Thyroid gland (tissue), 4 donors: ENCODE measurements at places on chromosomes 16 and 17. TPM values are rescaled to one million over a fixed set of nuclear protein-coding genes. Genes with fewer than 3 reads are reported as not detected.
A peak's percentile ranks its signal among the peaks of the same experiment; 100 is the strongest.

The SMIM5 gene
- 2.3 TPM for total RNA-seq

GRCh38 chr17:53570731-53571130 lies 252.0 kb upstream of the KIF2B start:
- no peaks in the 10 kb centered on the region for H3K27me3 ChIP-seq
- no peak for DNase-seq
- no peaks in the 10 kb centered on the region for H3K36me3 ChIP-seq

- peak; percentile 94 for DNase-seq
- no peak overlapping the region for H3K4me3 ChIP-seq
These were observed 27.3 kb downstream of the TBC1D16 start for GRCh38 chr17:80008383-80008840.

DNA sequence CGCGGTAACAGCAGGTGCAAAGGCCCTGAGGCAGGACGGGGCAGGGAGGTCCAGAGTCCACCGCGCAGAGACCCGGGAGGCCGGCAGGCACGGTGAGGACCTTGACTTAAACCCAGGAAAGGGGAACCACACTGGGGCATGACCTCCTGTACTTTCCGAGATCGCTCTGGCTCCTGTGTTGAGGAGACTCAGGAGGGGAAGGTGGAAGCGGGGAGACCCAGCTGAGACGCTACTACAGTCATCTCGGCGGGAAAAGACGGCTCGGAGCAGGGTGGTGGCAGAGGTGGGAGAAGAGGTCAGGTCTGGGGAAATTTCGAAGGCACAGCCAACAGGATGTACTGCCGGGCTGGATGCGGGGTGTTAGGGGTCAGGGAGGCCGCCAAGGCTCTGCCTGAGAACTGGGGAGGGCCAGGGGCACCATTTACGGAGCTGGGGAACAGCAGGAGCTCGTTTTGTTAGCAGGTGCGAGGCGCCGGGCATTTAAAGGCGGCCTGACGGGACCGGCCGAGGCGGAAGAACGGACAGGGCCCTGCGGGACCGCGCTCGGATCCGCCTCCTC lies 22.3 kb downstream of the NPTX1 start:
- peak overlapping the region; percentile 57 for H3K4me3 ChIP-seq
- peaks cover 13% of the 10 kb centered on the region for H3K4me1 ChIP-seq
- no peaks in the 10 kb centered on the region for H3K36me3 ChIP-seq
- H3K27me3 ChIP-seq = no peaks in the 10 kb centered on the region
- H3K27ac ChIP-seq = peak overlapping the region; percentile 87

The ASB16 gene
- total RNA-seq = 1.6 TPM

- no peak overlapping the region for H3K4me3 ChIP-seq
- no peaks in the 10 kb centered on the region for H3K36me3 ChIP-seq
- no peak overlapping the region for H3K27ac ChIP-seq
- peak; percentile 1 for DNase-seq
These were observed 1057.7 kb upstream of the EEF2KMT start for GRCh38 chr16:6155271-6155670.

DNA sequence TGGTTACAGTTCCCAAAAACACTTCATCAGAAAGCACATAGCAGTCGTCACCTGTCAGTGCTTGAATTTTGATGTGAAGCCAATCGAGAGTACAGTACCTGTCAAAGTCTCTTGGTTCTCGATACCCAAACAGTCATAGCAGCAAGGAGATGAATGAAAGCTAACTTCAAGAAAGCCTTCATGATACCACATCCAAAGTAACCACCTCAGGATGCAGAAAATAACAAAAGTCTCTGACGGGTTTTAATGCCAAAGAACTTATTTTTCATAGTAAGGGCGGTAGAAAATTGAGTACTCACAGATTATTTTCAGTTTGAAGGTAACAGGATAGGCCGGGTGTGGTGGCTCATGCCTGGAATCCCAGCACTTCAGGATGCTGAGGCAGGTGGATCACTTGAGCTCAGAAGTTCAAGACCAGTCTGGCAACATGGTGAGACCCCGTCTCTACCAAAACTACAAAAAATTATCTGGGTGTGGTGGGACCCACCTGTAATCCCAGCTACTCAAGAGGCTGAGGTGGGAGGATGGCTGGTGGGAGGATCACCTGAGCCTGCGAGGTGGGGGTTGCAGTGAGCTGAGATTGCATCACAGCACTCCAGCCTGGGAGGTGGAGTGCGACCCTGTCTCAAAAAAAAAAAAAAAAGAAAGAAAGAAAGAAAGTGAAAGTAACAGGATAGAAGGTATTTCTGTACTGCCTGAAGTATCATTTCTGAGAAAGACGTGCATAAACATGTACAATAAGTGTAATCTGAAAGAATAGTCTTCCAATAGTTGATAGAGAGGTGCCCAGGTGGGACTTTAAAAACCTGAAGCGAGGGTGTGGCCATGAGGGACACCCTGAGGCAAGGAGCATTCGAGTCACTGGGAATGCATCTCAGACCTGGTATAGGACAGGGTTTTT lies 15.4 kb downstream of the MFSD11 start:
- H3K27ac ChIP-seq = no peak overlapping the region
- H3K4me3 ChIP-seq = no peak overlapping the region
- DNase-seq = peak; percentile 37
- no peaks in the 10 kb centered on the region for H3K4me1 ChIP-seq

DNA sequence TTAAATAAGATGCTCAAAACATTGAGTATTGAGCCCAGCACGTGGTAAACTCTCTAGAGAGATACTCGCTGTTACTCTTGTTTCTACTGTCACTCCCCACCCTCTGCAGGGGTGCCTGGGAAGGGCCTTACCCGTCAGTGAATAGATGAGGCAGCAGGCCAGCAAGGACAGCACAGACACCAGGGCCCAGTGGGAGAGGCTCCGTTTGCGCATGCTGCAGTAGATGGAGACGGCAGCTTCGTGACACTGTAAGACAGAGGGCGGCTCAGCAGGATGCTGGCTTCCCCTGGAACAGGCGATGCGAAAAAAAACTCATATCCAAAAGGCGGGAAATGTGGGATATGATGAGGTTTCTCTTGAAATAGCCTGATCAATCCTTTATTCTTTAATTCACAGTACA lies 20.0 kb downstream of the SLC38A8 start:
- no peak overlapping the region for H3K27ac ChIP-seq
- H3K27me3 ChIP-seq = no peaks in the 10 kb centered on the region

- H3K27ac ChIP-seq = no peak overlapping the region
- H3K36me3 ChIP-seq = no peaks in the 10 kb centered on the region
- H3K27me3 ChIP-seq = no peaks in the 10 kb centered on the region
- no peaks in the 10 kb centered on the region for H3K4me1 ChIP-seq
These were observed 200.0 kb downstream of the NTN1 start for GRCh38 chr17:9221147-9221921.

GRCh38 chr16:2839650-2840450 lies 9.7 kb downstream of the ZG16B start:
- no peak overlapping the region for H3K4me3 ChIP-seq
- H3K4me1 ChIP-seq = peaks cover 6% of the 10 kb centered on the region
- no peaks in the 10 kb centered on the region for H3K27me3 ChIP-seq
- no peaks in the 10 kb centered on the region for H3K36me3 ChIP-seq
- H3K27ac ChIP-seq = no peak overlapping the region

GRCh38 chr17:12730931-12731521 lies 58.3 kb upstream of the ARHGAP44 start:
- no peaks in the 10 kb centered on the region for H3K36me3 ChIP-seq
- H3K27ac ChIP-seq = peak overlapping the region; percentile 75
- H3K27me3 ChIP-seq = no peaks in the 10 kb centered on the region
- peaks cover 13% of the 10 kb centered on the region for H3K4me1 ChIP-seq

- peaks cover 25% of the 10 kb centered on the region for H3K4me1 ChIP-seq
- DNase-seq = no peak
- peaks cover 9% of the 10 kb centered on the region for H3K36me3 ChIP-seq
These were observed 13.5 kb downstream of the KNOP1 start for GRCh38 chr16:19704321-19705145.

DNA sequence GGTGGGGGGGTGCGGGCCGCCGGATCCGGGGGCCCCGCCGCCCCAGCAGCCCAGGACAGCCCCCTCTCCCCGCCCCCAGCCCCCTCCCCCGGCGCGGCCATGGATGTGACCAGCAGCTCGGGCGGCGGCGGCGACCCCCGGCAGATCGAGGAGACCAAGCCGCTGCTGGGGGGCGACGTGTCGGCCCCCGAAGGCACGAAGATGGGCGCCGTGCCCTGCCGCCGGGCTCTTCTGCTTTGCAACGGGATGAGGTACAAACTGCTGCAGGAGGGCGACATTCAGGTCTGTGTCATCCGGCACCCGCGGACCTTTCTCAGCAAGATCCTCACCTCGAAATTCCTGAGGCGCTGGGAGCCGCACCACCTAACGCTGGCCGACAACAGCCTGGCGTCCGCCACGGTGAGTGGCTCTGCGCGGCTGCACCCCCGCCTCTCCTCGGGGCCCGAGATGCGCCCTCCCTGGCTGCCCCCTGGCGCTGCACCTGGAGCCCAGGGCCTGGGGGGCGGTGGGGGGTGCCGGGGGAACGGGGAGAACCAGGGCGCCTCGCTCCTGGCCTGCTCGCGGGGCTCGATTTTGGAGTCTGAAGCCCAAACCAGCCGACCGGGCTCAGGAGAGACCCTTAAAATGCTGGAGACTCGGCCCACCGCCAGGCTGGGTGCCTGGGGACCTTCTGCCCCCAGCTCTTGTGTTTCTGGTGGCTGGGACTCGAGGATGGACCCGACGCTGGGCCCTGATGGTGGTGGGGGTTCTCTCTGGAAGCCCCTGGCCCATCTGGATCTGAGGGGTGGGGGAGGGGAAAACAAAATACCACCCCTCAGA lies 744 bp downstream of the CMIP start:
- H3K4me3 ChIP-seq = peak overlapping the region; percentile 38
- H3K27ac ChIP-seq = peak overlapping the region; percentile 81
- DNase-seq = peak; percentile 68

GRCh38 chr16:68005786-68006286 lies 6.6 kb upstream of the DPEP2 start:
- H3K4me3 ChIP-seq = no peak overlapping the region
- peaks cover 7% of the 10 kb centered on the region for H3K4me1 ChIP-seq
- DNase-seq = peak; percentile 12
- no peaks in the 10 kb centered on the region for H3K36me3 ChIP-seq

DNA sequence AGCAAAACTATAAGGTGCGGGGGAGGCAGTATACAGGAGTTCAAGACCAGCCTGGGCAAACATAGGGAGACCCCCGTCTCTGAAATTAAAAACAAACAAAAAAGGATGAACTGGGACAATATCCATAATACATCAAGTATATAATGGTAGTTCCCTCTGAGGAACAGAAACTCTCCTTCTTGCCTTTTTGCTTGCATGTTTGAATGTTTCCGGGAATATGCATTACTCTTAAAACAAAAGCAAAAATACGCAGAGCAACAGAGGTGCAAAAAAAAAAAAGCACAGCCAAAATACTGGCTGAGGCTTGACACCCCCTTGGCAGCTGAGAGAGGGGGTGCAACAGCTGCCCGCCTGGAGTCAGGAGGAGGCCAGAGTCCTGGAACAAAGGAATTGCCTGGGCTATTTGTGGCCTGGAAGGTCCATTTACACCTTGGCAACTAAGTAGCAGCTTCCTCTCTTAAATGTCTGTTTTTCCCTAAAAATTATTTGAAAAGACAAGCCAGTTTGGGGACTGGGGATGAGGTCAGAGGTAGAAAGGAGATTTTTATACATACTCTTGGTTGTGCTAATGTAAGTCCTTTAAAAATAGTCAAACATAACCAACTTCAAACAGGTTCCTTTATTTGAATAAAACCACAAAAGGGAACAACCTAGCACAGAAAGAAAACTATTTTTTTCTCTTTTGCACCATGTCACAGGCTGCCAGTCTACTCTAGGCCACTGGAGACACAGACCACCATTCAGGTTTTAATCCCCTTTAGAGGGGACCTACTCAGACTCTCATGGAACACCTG lies 19.5 kb downstream of the USP7 start:
- no peak overlapping the region for H3K27ac ChIP-seq
- H3K36me3 ChIP-seq = no peaks in the 10 kb centered on the region
- no peak overlapping the region for H3K4me3 ChIP-seq
- no peak for DNase-seq
- no peaks in the 10 kb centered on the region for H3K27me3 ChIP-seq

The P2RX1 gene
- total RNA-seq = 0.21 TPM

The NAT9 gene
- 33.1 TPM for total RNA-seq

GRCh38 chr17:68656666-68657065 lies 55.5 kb upstream of the FAM20A start:
- no peaks in the 10 kb centered on the region for H3K27me3 ChIP-seq
- H3K36me3 ChIP-seq = no peaks in the 10 kb centered on the region
- H3K4me3 ChIP-seq = no peak overlapping the region
- DNase-seq = no peak
- H3K4me1 ChIP-seq = peaks cover 8% of the 10 kb centered on the region
- no peak overlapping the region for H3K27ac ChIP-seq

DNA sequence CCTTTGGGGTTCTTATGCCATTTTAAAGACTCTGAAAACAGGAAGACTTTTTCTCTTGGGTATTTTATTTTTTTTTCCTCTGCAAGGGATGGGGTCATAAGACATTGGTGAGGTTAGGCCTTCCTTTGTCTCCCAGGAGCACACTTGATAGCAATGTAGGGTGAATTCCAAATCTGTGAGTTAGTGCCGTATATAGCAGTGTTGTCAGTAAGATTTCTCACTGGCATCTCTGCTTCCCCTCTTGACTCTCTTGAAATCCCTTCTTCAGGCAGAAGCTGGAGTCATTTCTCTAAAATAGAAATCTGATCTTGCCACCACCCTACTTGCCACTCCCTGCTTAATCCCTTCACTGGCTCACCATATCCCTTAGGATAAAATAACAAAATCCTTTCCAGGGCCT lies 529.7 kb downstream of the WWOX start:
- H3K27ac ChIP-seq = no peak overlapping the region
- no peaks in the 10 kb centered on the region for H3K36me3 ChIP-seq
- H3K27me3 ChIP-seq = no peaks in the 10 kb centered on the region
- H3K4me1 ChIP-seq = peaks cover 18% of the 10 kb centered on the region
- H3K4me3 ChIP-seq = no peak overlapping the region
- DNase-seq = no peak

The CLEC19A gene
- total RNA-seq = not detected

DNA sequence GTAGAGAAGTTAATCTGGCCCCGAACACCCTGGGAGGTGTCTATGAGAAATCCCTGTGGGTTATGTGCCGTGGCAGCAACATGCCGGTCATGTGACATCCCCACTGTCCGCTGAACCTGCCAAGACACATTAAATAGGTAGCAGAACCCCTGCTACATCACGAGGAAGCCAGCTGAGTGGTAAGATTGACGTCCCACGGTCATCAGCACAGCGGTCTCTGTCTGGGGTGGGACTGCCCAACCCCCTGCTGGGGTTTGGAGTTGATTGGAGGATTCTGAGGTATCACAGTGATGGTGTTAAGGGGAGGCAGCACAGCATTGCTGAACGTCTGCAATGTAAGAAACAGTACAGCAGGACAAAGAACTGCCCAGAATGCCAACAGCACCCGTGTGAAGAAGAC lies 2.0 kb downstream of the TMED6 start:
- H3K36me3 ChIP-seq = no peaks in the 10 kb centered on the region
- H3K4me1 ChIP-seq = peaks cover 13% of the 10 kb centered on the region
- no peak for DNase-seq
- H3K27ac ChIP-seq = no peak overlapping the region

DNA sequence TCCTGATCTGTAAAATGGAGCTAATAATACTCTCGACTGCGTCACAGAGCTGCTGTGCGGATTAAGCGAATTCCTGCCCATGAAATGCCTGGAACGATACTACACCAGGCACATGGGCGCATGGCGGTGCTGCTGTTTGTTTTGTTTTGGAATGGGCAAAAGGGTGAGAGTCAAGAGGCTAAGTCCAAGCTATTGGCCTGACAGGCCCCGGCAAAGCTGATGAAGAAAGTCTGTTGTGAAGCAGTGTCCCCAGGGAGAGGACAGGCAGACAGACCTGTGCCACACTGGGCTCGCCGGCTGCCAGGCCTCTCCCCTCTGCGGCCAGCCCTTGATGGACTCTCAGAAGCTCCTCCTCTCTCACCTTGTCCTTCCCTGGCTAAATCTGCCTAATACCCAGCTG lies 31.3 kb upstream of the RASD1 start:
- no peaks in the 10 kb centered on the region for H3K36me3 ChIP-seq
- no peaks in the 10 kb centered on the region for H3K27me3 ChIP-seq
- DNase-seq = peak; percentile 55
- peaks cover 33% of the 10 kb centered on the region for H3K4me1 ChIP-seq
- H3K4me3 ChIP-seq = no peak overlapping the region

The ERN2 gene
- total RNA-seq = not detected

The PRSS33 gene
- not detected for total RNA-seq
